Ovary (tissue), 10 donors: ENCODE measurements at places on chromosomes 1 and 21.

GRCh38 chr1:21126324-21126723 is 50.4 kb downstream of the EIF4G3 start:
- DNase-seq, result no peak

- DNase-seq, result peak; percentile 88
Observed at GRCh38 chr1:43991476-43992231, at the start of gene CCDC24. Gene CCDC24 (plus strand): TSS chr1:43991599. CDS start chr1:43991879, 280 bp downstream.

DNA sequence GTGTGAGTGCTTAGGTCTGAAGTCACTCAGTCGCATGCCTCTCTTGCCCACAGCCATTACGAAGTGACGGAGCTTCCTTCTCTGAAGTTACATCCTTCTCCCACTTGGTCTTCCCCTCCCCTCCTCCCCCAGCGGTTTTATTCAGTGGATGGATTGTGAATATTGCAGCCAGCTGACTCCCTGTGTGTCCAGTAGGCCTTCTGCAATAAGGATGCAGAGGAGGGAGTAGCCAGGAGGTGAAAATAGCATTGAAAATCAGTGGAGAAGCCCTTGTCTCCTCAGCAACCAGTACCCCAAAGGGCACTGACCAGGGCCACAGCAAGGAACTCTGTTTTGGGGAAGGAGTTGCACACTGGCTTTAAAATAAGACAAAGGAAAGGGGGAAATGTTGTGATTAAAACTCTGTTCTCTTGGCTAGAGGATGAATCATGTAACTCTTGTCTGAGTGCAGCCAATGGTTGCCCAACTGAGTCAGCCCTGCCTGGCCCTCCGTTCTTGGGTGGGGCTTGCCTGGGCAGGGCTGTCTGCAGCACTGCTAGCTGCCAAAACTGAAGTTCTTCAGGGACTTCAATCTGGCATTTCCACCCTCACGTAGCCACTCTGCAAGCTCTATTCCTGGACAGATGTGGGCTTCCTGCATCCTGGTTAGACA is 4.3 kb downstream of the S100A10 start:
- no peak for DNase-seq

GRCh38 chr1:97834899-97835298 is 85.9 kb downstream of the DPYD start:
- no peak for DNase-seq

- DNase-seq, result no peak
Observed at GRCh38 chr1:219965285-219966070, 37.1 kb upstream of the SLC30A10 start.

GRCh38 chr1:30046751-30047150 is 676.6 kb downstream of the MATN1 start:
- DNase-seq, result no peak

- DNase-seq, result no peak
Observed at GRCh38 chr1:2151911-2152310, 42.7 kb downstream of the FAAP20 start.

- DNase-seq, result peak; percentile 8
Observed at GRCh38 chr1:53349369-53349835, 21.5 kb upstream of the LRP8 start.

GRCh38 chr1:185474440-185475149 is 157.6 kb upstream of the IVNS1ABP start:
- DNase-seq, result no peak

DNA sequence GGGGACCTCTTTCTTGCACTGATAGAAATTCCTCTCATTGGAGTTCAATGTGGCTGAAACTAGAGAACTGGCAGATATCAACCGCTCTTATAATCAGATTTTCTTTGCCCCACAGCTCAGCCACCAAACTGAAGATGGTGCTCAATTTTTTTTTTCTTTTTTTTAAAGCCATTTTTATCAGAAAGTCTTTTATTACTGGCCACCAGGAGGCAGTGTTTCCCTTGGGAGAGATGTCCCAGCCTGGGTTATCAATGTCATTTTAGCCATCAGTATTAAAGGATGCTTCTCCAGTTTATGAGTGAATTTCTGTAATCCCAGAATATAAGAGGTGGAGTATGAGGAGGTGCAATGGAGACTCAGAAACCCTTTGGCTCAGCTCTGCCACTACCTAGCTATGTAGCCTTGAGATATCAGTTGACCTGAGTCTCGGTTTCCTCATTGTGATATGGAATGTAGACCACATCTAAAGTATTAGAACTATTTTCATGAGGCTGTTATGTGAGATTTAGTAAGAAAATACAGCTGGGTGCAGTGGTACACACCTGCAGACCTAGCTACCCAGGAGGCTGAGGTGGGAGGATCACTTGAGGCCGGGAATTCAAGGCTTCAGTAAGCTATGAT is 27.6 kb downstream of the CD244 start:
- no peak for DNase-seq

- DNase-seq, result no peak
Observed at GRCh38 chr1:246587606-246588005, 21.4 kb downstream of the CNST start.

GRCh38 chr1:6603238-6603914 is 707 bp upstream of the KLHL21 start:
- DNase-seq, result peak; percentile 65

DNA sequence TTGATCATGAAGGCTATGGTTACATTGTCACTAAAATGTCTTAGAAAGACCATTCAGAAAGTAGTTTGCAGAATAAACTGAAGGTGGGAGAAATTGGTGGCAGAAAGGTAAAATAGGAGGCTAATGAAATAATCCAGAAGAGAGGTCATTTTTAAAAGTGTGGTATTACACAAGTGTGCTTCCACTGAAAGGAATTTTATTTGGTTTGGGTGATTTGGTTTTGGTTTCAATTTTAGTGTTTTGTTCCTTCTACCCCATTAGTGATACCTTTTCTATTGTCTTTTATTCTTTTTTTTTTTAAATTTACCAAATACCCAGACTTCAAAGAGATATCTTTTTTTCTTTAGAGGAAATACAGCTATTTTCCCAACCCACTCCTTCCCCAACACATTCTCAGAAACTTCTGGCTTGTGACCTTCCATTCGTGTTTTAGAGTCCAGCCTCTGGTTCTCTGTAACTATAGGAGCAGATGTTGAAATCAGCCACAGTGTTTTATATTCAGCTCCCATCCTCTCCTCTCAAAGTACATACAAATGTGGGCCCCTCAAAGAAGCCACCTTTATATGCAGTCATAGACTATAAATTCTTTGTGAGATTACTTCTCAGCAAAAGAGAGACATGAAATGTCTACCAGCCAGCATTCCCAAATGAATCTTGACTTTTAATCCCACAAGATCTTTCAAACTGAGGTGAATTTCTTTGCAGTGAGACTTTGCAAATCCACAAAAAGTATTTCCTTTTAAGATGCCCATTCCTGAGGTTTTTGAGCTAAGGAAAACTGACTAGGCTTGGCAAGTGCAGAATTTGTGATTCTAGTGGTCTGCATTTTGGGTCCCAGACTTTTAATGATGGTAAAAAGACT is 42.0 kb upstream of the PALMD start:
- no peak for DNase-seq

GRCh38 chr1:36383240-36383639 is 2.5 kb downstream of the STK40 start:
- no peak for DNase-seq
